ENCODE measurements at places on chromosomes 2 and 18.
A peak's percentile ranks its signal among the peaks of the same experiment; 100 is the strongest.

DNA sequence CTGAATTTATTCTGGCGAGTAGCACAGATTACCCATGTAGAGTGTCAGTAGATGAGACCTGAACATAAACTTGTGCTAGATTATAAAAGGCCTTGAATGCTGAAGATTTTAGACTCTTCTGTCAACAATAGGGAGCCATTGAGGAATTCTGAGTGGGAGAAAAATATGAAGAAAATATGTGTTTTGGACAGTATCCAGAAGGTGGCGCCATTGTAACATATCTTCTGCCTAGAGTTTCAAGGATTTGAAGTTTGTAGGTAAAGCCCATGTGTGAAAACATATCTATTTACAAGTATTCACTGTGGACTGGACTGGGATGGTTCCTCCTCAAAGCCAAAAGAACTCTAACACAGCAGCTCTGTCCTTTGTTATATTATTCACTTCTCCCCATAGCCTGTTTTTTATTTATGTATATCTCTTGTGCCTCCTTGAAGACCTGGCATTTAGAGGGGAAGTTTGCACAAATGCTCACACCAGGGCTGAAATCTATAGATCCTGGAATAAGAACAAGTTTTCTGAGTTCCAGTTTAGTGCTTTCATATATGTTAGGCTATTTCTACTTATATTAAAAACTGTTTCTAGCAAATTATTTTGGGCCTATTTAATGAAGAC lies 124.9 kb downstream of the RDH14 start:
- DNase-seq: peak; percentile 42

DNA sequence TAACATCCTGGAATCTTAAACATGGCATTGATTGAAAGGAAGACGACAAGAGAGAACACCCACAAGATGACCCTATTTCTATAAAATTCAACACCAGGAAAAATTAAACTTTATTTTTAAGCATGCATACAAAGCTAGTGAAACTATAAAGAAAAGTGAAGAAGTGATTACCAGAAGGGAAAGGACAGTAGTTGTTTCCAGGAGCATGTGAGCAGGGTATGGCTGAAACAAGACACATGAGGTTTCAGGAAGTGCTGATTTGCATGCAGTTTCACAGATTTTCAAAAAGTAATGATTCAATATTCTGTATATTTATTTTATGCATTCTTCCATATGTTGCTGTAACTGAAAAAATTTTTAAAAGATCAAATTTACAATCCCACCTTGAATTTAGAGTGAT lies 24.6 kb upstream of the DAW1 start:
- no peak for DNase-seq

- no peak for DNase-seq
Measured at GRCh38 chr2:10428924-10429323, 19.2 kb downstream of the ODC1 start.

- DNase-seq: no peak
Measured at GRCh38 chr18:9737472-9738121, 29.5 kb downstream of the RAB31 start.

- DNase-seq: no peak
Measured at GRCh38 chr2:61353909-61354308, 117.0 kb downstream of the USP34 start.
